ENCODE measurements at places on chromosomes 4 and X. TPM values are rescaled to one million over a fixed set of nuclear protein-coding genes. Genes with fewer than 3 reads are reported as not detected.

DNA sequence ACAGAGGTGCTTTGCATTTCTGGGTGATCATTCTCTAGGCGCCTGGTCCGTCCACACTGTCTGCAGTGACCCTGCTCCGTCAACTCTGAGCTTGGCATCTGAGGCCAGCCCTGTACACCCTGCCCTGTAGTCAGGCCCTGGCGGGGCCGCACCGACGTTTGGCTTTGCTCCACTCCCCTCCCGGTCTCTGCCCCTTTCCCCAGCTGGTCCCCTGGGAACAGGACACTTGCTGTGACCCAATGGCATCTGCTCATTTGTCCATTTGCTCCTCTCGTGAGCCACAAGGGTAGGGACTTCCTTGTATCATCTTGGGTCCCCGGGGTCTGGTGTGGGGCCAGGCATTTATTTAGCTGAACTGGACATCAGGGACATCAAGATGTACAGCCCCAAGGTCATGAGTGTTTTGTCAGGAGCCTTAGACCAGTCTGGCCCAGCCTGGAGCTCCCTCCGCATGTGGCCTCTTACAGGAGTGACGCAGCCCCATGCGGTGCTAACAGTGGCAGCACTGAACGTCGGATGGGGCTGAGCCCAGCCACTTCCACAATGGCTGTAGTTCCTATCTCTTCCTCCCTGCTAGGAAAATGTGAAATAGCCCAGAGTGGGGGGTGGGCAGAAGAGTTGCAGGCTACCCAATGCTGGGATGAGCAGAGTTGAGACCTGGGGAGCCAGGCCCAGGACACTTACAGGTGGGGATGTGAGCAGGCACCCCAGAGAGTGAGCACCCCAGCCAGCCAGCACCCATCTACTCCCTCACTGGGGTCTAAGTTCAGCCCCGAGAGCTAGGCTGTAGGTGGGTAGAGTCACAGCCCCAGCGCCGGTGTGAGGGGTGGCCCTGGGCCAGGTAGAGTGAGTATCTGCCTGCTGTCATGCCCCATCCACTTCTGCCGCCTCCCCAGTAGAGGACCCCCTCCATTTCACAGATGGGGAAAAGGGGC, 2.0 kb upstream of the SH3BP2 start:
- DNase-seq: no peak

The MYOZ2 gene
- total RNA-seq: not detected

The HSFX4 gene
- not detected for total RNA-seq

The ZNF674 gene
- total RNA-seq: 3.6 TPM

Measured in CD4-positive, CD25-positive, alpha-beta regulatory T cell (primary cell).